Activated CD4-positive, alpha-beta T cell treated with anti-CD3 and anti-CD28 coated beads for 24 hours (primary cell): ENCODE measurements at places on chromosomes 12 and 14.

DNA sequence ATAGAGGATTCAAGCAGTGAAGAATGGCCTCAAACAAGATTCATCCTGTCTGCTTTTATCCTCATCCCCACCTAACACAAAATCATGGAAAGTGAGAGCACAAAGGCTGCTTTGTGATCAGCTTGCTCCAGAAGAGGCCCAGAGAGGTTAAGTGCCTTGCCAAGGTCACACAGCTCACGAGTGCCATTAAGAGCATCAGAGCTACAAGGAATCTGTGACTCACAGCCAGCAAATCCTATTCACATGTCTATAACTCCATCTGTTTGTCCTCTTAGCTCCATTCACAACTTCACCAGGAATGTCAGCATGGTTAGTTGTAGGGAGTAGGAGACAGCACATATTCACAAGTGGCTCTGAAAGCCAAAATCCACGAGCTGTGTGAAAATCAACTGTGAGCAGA is 79.8 kb downstream of the TTC9 start:
- no peak for DNase-seq

- DNase-seq = no peak
Observed at GRCh38 chr14:31787377-31787776, 226.2 kb downstream of the NUBPL start.

DNA sequence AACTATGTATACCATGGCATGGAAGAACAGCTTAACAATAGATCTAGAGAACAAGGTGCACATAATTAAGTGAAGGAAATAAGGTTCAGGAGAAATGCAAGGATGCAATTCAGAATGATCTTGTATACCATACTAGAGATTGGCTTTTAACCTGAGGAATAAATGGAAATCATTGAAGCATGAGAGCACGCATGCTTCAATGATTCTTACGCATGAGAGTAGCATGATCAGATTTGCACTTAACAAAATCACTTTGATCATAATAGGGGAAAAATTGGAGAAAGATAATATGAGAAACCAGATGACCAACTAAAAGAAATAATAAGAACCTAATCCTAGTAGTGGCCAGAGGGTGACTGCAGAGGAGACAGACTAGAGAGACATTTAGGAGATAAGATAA is 133.3 kb upstream of the FSCB start:
- DNase-seq = no peak

GRCh38 chr14:66228267-66228970 is 257.8 kb upstream of the CCDC196 start:
- DNase-seq = peak; percentile 1

GRCh38 chr12:120397824-120398540 is 29.0 kb upstream of the MSI1 start:
- DNase-seq = no peak

GRCh38 chr12:4041187-4041885 is 168.1 kb upstream of the PARP11 start:
- no peak for DNase-seq

DNA sequence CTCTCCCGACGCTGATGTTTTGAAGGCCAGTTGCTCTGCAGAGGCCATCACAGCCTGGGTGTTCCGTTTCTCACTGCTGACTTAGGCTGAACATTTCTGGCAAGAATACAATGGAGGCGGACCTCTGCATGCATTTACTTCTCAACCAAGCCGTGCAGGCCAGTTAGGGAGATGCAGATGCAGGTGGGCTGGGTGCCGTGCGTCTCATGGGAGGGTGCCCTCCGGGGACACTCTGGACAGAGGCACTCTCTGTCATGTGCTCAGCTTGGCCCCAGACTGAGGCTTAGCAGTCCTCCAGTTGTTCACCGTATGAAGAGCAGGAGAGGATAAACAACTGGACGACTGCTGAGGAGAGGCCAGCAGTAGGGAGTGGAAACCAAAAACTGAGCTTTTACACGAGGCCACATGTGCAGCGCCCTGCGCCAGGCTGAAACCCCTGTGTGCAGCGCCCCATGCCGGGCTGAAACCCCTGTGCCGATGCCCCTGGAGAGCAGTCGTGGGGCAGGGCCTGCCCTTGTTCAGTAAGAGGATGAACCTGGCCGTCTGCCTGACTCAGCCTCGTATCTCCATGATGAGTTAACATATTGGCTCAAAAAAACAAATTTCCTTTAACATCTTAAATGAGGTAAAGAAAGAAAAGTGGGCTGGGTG is 32.3 kb downstream of the DDX51 start:
- no peak for DNase-seq

DNA sequence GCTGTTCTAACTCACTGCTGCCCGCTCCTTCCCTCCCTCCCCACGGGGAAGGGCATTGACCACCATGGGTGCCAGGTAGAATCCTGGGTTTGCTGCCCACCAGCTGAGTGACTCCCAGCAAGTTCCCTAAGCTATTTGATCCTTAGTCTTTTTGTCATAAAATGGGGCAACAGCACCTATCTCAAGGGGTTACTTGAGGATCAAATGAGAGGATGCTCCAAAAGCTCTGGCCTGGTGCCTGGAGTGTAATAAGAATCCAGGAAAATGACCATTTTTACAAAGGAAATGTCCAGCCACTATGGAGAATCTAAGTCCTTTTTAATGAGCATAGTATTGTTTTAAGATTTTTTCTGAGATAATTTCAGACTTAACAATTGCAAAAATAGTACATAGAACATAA is 61.4 kb upstream of the CMKLR1 start:
- DNase-seq = no peak
